Stimulated activated CD8-positive, alpha-beta memory T cell treated with anti-CD3 and anti-CD28 coated beads, Interleukin-2, amount 100 ng/mL, for 48 hours (primary cell): ENCODE measurements at places on chromosomes 6 and 20.

DNA sequence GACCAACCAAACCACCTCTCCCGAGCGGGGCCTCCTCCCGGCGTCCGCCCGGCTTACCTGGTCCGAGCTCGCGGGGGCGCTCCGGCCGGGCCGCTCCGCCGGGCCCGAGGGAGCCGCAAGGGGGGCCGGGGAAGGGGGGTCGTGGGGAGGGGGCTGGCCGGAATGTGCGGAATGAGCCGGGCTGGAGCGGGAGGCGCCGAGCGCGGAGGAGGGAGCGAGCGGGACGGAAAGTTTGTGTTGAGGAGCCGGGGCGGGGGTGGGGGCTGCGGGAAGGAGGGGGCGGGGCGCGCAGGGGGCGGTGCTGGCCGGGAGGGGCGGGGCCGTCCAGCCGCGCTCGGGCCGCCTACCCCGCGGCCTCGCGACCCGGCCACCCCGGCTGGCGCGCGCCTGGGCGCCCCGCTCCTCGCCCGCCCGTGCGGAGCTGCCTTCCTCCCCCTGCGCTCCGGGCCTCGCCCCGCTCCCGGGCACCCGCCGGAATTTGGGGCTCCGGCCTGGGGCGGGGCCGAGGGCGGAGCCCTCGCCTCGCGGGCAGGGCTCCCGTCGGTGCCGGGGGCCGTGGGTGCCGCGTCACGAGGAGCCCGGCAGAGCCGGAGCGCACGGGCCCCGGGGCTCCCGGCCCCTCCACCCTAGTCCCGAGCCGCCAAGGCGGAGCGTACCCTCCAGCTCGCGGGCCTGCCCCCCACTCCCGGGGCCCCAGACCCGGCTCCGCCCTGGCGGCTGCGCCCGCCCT is at the start of gene TEAD3:
Gene TEAD3 (minus strand): TSS at position 239 of the 730 bp plus-strand sequence.
- DNase-seq, result no peak

DNA sequence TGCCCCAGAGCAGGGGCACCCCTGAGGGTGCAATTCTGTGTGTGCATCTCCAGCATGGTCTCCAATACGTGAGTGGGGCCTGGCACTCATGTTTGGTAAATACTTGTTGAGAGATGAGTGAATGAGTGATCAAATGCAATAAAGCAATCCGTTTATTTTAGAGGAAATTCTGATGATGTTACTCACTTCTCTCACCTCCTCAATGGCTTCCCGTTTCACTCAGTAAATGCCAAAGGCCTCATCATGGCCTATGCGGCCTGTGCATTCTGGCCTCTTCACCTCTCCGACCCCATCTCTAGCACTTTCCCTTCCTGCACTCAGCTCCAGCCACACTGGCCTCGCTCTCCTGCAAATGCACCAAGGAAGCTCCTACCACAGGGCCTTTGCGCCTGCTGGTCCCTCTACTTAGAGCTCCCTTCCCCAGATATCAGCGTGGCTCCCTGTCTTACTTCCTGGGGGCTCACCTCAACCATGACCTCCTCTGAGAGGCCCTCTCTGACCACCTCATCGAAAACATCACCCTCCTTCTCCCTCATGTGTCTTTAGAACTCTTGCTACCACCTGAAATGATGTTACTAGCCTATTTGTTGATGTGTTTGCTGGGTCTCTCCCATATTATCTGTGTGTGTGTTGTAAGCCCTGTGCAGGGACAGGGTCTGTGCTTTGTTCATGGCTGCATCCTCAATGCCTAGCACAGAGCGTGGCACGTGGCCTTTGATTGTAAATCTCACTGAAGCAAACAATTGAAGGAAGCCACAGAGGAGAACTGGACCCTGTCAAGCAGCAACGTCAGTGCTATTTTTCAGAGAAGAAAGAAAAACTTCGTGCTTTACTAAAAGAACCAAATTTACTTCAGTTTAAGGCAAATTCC is 42.6 kb downstream of the RAB44 start:
- no peak for DNase-seq

DNA sequence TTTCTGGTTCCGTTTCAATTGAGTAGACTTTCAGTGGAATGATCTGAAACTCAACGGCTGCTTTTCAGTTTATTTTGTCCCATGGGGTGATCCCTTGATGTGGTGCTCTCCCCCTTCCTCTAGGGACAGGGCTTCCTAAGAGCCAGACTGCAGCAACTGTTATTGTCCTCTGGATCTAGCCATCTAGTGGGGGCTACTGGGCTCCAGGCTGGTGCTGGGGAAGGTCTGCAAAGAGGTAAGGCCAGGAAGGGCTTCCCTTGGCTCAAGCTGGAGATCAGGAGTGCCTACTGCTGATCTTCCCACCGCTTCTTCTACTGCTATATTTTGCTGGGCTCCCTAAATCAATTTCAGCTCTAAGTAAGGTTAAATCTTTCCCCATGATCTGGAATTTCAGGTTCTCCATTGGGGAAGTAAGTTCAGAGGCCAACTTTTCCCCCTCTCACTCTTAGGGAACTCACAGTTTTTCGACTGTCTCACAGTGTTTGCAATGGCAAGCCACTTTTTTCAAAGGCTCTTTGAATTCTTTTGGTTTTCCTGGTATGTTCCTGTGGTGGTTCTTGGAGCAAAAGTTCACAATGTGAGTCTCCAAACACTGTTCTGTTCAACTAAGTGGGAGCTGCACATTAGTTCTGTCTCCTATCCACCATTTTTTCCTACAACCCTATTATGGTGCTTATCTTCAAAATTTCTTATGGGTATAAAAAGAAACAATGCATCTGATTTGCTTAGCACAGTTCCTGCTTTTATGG is 286.2 kb upstream of the EXOC2 start:
- DNase-seq, result no peak

GRCh38 chr6:10520468-10520867 is 683 bp upstream of the GCNT2 start:
- no peak for DNase-seq

GRCh38 chr20:11995805-11996567 is 78.3 kb downstream of the BTBD3 start:
- DNase-seq, result no peak

GRCh38 chr6:8387942-8388437 is 47.4 kb downstream of the SLC35B3 start:
- DNase-seq, result no peak

DNA sequence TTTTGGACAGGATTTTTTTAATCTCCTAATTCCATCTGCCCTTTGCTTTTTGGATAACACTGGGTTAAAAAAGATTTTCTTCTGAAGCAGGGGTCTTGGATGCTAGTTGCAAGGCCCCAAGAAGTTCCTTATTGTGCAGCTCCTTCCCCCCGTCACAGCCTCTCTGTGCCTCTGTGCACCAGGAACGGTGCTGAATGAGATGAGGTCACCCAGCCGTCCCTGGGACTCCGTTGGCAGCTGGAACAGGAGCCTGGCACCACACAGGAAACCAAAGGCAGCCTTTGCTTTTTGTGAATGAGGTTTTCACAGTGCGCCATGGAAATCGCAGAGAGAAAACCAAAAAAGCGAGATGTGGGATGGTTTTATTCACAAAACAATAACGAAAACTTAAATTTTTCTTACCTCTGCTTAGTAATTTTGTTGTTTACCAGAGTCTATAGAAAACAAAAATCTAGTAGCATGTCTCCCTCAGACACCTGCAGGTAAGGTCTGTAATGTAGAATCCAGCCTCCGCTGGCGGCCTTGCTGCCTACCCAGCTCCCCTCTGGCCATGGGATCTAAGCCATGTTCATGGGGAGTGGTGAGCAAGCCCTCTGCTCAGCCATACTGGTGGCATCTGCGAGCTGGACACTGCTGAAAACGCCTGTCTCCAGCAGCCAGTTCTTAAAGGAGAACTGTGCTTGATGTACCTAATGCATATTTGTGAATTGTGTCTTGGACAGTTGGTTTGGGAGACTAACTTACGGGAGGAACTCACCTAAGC is 40.4 kb upstream of the SYNJ2 start:
- no peak for DNase-seq

GRCh38 chr6:109252261-109253041 is 129.8 kb downstream of the CD164 start:
- DNase-seq, result no peak

DNA sequence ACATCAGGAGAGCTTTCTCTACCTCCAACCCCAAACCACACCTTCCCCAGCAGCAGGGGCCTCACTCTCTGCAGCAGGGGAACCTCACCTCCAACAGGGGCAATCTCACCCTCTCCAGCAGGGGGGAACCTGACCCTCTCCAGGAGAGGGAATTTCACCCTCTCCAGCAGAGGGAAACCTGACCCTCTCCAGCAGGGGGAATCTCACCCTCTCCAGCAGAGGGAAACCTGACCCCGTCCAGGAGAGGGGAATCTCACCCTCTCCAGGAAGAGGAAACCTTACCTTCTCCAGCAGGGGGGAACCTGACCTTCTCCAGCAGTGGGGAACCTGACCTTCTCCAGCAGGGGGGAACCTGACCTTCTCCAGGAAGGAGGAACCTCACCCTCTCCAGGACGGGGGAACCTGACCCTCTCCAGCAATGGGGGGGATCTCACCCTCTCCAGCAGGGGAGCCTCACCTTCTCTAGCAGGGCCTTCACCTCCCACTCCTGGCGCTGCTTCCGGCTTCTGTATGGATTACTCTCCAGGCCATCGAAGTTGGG is 3.1 kb downstream of the B3GALT4 start:
- DNase-seq, result no peak

- DNase-seq, result no peak
Observed at GRCh38 chr6:137224799-137225198, 5.6 kb upstream of the IFNGR1 start.

DNA sequence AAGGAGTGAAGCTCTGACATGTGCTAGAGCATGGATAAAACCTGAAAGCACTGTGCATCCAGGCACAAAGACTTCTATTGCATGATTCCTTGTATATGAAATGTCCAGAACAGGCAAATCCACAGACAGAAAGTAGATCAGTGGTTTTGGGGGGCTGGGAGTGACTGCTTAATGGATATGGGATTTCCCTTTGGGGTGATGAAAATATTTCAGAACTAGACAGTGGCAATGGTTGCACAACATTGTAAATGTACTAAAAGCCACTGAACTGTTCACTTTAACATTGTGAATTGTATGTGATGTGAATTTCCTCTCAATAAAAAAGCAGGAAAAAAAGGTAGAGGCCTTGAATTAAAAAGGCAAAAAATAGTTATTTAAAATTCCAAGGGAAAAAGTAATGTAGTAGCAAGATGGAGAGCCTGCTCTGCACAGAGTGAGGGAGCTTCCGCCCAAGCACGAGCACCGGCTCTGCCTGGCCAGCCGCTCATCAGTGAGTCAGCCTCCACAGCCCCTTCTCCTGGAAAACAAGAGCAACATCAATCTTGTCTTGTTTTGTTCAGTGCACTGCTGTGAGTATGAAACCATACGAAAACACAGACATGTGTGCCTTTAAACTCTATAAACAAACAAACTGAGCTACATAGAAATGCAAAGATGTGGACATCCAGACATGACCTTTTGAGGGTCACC is 74.6 kb upstream of the THBS2 start:
- no peak for DNase-seq

DNA sequence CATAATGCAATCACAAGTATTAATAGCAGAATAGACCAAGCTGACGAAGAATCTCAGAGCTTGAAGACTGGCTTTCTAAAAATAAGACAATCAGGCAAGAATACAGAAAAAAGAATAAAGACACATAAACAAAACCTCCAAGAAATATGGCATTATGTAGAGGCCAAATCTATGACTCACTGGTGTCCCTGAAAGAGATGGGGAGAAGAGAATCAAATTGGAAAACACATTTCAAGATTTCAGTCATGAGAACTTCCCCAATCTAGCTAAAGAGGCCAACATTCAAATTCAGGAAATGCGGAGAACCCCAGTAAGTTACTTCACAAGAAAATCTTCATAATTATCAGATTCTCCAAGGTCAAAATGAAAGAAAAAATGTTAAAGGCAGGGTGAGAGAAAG is 69.0 kb upstream of the PDE7B start:
- DNase-seq, result no peak

DNA sequence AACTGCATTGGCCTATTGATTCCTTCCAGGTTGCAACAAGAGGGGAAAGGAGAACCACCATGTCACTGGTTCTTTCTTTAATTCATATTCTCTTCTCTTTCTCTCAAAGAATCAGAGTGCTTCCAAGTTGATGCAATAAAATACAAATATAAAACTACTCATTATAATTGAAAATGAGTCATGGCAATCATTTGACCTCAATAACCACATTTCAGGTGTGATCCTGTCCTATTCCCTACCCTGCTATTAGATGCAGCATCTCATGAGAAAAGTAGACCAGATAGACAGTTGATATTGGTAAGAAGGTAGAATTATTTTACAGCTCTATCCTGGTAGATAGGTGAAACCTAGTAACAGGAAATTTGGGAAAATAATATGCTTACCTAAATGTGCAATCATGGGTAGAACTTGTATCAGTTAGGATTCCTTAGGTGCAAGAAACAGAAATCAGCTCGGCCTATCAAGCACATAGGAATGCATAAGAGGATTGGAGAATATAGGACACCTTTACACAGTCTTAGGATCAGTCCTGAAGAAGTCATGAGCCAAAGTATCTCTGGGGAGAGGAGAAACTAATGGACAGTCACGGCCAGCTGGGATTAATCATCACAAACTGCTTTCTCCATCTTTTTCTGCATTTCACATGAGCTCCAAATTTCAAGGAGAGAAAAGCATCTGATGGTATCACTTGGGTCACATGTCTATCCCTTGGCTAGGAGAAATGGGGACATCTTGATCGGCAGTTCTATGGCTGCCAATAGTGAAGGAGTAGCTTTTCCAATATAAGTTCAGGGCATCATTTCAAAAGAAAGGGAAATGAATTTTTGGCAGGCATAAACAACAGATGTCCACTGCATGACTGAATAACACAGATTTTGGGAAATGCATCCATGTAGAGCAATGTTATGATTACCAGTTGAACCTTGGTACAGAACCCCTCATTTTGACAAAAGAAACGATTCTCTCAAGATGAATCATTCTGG is 19.3 kb upstream of the RNF146 start:
- DNase-seq, result no peak

DNA sequence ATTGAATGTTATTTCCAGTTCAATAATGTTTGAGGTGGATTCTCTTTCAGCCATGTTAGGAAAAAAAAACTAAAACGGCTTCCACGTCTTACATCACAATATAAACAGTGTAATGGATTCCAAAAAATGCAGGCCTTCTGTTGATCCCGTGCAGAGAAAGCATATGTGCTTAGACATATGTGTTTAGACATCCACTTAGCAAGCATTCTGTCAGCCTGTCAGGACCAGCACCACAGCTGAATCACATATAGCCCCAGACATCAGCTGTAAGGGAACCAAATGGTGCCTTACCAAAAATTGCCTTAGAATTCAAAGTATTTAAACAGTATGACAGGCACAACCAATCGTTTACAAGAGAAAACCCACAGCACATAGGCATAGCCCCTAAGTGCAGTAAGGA is 304.9 kb downstream of the EYA4 start:
- DNase-seq, result no peak

GRCh38 chr6:11972270-11972669 is 39.8 kb upstream of the HIVEP1 start:
- DNase-seq, result no peak
